ENCODE measurements at places on chromosomes 6 and 20.
A peak's percentile ranks its signal among the peaks of the same experiment; 100 is the strongest.

GRCh38 chr6:132279592-132280139, 121.6 kb downstream of the MOXD1 start:
- DNase-seq, result peak; percentile 79

DNA sequence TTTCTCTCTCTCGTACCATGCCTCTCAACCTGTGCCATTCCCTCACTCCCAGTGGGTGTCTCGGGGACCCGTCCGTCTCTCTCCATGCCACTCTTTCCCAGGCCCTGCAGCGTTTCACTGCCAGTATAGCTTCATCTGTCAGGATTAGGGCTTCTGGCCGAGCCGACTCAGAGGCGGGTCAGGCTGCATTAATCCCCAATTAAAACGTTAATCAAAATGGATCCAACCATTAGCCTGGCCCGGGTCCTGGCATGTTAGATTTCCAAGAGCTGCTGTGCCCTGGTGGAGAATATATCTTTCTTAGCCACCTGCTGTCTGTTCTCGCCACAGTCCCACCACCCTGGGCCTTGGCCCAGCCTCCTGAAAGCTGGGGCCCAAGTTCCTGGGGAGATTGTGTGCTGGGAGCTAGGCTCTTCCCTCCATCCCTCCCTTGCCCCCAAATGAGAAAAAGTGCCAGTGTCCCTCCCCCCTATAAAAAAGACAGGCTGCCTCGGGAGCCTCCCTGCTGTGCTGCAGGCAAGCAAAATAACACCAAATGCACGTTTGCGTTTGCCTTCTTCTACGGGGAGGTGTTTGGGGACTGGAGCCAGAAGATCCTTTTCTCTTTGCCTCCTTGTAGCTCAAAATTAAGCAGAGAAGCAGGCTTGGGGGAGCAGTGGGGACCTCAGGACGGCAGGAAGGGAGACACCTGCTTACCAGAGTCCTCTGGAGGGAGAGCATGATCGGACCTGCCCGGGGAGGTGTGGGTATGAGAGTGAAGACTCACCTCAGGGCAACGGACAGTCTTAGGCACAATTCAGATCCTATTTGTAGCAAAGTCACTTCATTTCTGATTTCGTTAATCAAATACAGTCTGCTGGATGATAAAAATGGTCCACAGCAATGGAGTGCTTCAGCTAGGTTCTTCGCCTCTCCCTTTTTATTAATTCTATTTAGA, 3.0 kb downstream of the KCNG1 start:
- no peak for DNase-seq

DNA sequence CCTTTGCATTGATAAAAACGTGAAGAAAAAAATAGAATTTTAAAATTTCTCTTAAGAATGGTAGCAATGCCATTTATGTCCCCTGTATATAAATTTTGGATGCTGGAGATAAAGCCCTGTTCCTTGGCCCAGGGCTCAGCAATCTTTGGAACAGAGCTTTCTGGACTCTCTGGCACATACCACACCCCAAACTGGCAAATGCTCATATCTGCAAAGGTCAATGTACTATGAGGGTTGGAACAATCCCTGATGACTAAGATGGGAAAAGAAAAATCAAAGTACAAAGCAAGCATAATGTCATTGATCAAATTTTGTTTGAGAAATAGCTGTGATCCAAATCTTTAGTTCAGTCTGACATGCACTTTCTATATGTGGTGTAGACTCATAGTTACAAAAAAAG, 158.1 kb upstream of the HCRTR2 start:
- no peak for DNase-seq

DNA sequence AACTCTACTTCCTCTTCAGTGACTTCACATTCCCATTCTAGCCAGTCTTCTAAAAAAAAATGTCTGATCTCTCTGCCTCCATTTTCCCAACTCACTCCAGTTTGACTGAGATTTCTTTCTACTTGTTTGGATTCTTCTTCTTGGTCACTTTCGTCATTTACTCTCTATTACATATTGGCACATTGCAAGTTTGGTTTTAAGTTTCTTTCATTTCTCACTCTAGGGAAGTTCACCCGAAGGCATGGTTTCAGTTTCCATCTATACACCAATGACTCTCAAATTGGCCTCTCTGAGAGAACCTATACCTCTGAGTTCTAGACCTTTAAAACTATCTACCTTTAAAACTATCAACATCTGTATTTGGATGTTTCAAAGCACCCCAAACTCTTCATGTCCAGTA, 51.3 kb downstream of the CD109 start:
- no peak for DNase-seq

- DNase-seq, result no peak
Observed at GRCh38 chr6:80425089-80425823, 318.8 kb downstream of the BCKDHB start.

DNA sequence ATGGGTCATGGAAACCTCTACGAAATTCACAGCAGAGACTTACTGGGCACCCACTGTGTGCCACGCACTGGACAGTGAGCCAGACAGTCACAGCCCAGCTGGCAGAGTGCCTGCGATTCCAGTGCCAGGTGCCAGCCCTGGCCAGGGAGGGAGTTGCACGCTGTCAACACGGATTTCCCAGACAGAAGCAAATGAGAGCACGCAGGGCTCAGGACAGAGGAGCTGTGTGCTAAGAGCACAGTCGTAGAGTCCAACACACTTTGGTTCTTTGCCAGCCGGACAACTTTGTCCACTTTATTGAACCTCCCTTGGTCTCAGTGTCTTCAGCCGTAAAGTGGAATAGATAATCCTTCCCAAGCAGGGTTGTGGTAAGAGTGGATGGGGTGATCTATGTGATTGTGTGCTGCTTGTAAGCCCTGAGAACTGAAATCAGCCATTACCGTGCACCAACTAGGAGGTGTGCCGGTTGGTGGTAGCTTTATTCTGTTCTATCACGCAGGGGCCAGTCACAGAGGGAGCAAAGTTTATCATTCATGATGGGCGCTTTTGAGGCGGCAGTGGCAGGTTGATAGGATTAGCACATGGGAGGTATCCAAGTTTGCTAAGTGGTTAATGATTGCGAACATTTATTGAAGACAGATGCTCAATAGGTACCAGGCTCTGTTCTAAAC, 40.6 kb downstream of the SIRPA start:
- DNase-seq, result peak; percentile 89

GRCh38 chr20:2972126-2972525, 71.3 kb upstream of the GNRH2 start:
- no peak for DNase-seq

- no peak for DNase-seq
Observed at GRCh38 chr6:156880913-156881312, 103.7 kb downstream of the ARID1B start.

- no peak for DNase-seq
Observed at GRCh38 chr6:16168121-16168520, 39.2 kb downstream of the MYLIP start.

DNA sequence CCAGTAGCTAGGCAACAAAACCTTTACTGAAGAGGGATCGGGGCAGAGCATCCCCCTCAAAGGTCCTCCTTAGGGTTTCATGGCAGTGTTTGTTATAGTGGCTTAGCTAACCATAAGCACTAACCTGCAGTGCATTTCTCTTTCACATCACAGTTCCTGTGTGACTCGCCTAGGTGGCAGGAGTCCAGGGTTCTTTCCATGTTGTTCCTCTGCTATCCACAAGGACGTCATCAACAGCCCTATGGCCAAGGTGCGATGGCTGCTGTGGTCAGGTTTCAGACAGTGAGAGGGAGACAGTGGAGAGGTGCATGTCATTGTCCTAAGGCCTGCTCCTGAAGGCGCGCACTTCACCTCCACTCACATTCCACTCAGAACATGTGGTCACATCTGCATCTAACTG, 38.8 kb upstream of the FOXA2 start:
- no peak for DNase-seq

GRCh38 chr6:53925891-53926290, 131.1 kb downstream of the LRRC1 start:
- no peak for DNase-seq

Data from right lobe of liver (tissue), 6 donors.